Activated CD8-positive, alpha-beta T cell treated with anti-CD3 and anti-CD28 coated beads, Interleukin-2, amount 10 ng/mL, durations not matched to agents 7 days and 5 days (primary cell): ENCODE measurements at places on chromosomes 7 and 10.
A peak's percentile ranks its signal among the peaks of the same experiment; 100 is the strongest.

GRCh38 chr7:111844904-111845671, 282.8 kb upstream of the IMMP2L start:
- DNase-seq, result no peak
- no peaks in the 10 kb centered on the region for H3K36me3 ChIP-seq
- peaks cover 4% of the 10 kb centered on the region for H3K4me1 ChIP-seq
- no peak overlapping the region for H3K27ac ChIP-seq
- H3K4me3 ChIP-seq, result no peak overlapping the region

GRCh38 chr10:22252801-22253579, 35.2 kb upstream of the EBLN1 start:
- peaks cover 6% of the 10 kb centered on the region for H3K36me3 ChIP-seq
- H3K4me3 ChIP-seq, result peak overlapping the region; percentile 80
- peaks cover 29% of the 10 kb centered on the region for H3K4me1 ChIP-seq
- H3K27me3 ChIP-seq, result peaks cover 12% of the 10 kb centered on the region
- peak; percentile 42 for DNase-seq

GRCh38 chr7:44964831-44965440, 13.9 kb downstream of the MYO1G start:
- H3K4me1 ChIP-seq, result peaks cover 17% of the 10 kb centered on the region
- H3K36me3 ChIP-seq, result peaks cover 65% of the 10 kb centered on the region
- peak; percentile 28 for DNase-seq
- peak overlapping the region; percentile 55 for H3K27ac ChIP-seq
- no peak overlapping the region for H3K4me3 ChIP-seq

- peaks cover 3% of the 10 kb centered on the region for H3K36me3 ChIP-seq
- H3K27ac ChIP-seq, result peak overlapping the region; percentile 78
- H3K4me1 ChIP-seq, result peaks cover 24% of the 10 kb centered on the region
- peak overlapping the region; percentile 63 for H3K4me3 ChIP-seq
- DNase-seq, result peak; percentile 41
- peaks cover 68% of the 10 kb centered on the region for H3K27me3 ChIP-seq
Observed at GRCh38 chr10:114045136-114046086, 1.7 kb downstream of the ADRB1 start.

GRCh38 chr7:148442141-148442655, 148.4 kb upstream of the C7orf33 start:
- no peak overlapping the region for H3K27ac ChIP-seq
- no peak overlapping the region for H3K4me3 ChIP-seq
- peaks cover 3% of the 10 kb centered on the region for H3K27me3 ChIP-seq
- DNase-seq, result no peak

DNA sequence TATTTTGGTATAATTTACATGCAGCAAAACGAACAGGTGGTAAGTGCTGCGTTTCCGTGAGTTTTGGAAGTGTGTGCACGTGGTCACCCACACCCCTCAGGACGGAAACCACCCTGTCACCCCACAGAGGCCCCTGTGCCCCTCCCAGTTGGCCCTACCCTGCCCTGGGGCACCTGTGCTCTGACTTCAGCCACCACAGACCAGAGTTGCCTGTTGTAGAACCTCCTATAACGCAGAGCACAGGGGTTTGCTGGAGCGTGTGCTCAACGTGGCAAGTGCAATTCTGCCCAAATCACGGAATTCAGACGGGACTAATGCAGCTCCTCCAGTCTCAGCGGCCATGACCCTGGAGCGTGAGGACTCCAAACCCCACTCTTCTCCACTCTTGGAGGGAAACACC, 9.6 kb upstream of the CFAP46 start:
- peaks cover 6% of the 10 kb centered on the region for H3K4me1 ChIP-seq
- no peak overlapping the region for H3K27ac ChIP-seq
- peaks cover 14% of the 10 kb centered on the region for H3K27me3 ChIP-seq
- no peaks in the 10 kb centered on the region for H3K36me3 ChIP-seq

GRCh38 chr7:44740055-44740454, 8.6 kb upstream of the ZMIZ2 start:
- H3K27ac ChIP-seq, result no peak overlapping the region
- no peak overlapping the region for H3K4me3 ChIP-seq
- peaks cover 18% of the 10 kb centered on the region for H3K4me1 ChIP-seq
- no peaks in the 10 kb centered on the region for H3K36me3 ChIP-seq
- DNase-seq, result no peak
